ENCODE measurements at places on chromosomes 16 and 17. TPM values are rescaled to one million over a fixed set of nuclear protein-coding genes. Genes with fewer than 3 reads are reported as not detected.

Gene EVPLL
- not detected for total RNA-seq

Gene MBTPS1
- 78.1 TPM for total RNA-seq

Gene TNFRSF17
- not detected for total RNA-seq

Gene SOCS1
- not detected for total RNA-seq

Data from occipital lobe (tissue), 3 donors.